ENCODE measurements at places on chromosomes 12 and 14. TPM values are rescaled to one million over a fixed set of nuclear protein-coding genes. Genes with fewer than 3 reads are reported as not detected.
A peak's percentile ranks its signal among the peaks of the same experiment; 100 is the strongest.

STAB2 gene
- total RNA-seq: not detected

PROX2 gene
- total RNA-seq: not detected

ITGA5 gene
- 38.2 TPM for total RNA-seq

SIX6 gene
- not detected for total RNA-seq

NFYB gene
- total RNA-seq: 20.6 TPM

HOXC4 gene
- 2.6 TPM for total RNA-seq

GPX2 gene
- total RNA-seq: 4.3 TPM

DNA sequence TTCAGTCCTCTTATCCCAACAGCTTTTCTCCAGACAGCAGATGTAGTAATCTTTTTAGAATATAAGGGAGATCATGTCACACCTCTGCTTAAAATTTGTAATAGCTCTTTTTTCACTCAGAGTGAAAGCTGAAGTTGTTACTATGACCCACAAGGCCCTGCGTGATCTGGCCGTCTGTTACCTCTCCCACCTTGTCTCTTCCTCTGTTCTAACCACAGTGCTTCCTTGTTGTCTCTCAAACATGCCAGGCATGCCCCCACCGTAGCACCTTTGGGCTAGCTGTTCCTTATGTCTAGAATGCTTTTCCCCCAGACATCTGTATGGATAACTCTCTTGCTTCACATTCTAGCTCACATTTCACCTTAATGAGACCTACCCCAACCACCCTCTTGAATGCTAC, 6.5 kb downstream of the NECAP1 start:
- DNase-seq: no peak

GRCh38 chr14:68312300-68312699, 480.6 kb downstream of the ZFP36L1 start:
- no peak for DNase-seq

DNA sequence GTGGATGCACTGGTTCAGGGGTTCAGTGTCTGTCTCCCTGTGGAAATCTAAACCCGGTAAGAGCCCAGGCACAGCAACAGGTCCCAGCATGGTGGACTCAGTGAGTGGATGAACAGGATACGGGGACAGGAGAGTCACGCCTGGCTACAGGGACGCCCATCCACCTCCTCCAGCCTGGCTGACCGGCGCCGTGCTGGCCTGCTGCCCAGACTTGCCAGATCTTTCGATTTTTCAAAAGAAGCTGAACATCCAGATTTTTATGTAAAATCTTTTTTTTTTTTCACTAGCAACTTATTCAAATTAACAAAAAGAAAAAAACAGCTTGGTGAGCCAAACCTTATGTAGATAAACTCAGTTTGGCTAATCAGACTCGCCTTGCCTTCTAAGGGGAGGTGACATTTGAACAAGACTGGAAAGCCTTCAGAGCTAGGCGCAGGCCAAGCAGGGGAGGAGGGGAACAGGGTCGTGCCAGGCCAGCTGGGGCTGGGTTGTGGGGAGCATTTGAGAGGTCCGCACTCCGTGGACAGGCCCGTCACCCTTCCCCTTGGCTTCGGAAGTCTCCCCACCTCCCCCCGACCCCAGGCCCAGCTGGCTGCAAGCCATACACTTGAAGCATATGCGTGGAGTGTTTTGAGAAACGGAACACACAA, 87.8 kb upstream of the NCOR2 start:
- no peak for DNase-seq

GRCh38 chr12:108587826-108588225, 10.1 kb downstream of the TMEM119 start:
- DNase-seq: no peak

DNA sequence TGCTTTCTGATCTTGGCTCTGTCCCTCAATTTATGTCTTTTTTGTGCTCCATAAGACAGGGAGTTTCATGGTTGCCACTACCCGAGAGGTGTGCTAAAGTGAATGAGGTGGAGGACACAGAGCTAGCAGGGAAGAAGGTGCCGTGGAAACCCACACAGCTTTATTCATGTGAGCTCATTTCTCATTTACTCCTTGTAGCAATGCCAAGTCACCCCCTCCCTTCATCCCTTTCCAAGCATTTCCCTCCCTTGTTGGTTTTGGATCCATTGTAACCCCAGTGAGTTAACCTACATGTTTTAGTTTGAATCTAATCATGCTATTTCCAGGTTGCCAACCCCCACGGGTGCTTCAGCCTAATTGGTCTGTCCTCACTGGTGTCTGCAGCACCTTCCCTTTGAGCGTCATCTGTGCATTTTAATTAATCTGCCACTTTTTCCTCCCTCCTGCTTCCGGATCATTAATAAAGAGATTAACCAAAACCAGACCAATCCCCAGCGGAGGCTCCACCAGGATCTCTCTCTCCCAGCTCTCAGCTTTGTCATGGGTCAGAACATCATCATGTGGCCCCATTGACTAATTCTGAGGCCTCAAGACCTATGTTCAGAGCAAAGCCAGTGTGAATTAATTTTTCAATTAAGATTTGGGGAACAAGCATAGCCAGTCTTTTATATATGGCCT, 56.2 kb downstream of the NTF3 start:
- no peak for DNase-seq

GRCh38 chr12:112190231-112191025, 65.1 kb downstream of the TRAFD1 start:
- peak; percentile 34 for DNase-seq

GRCh38 chr14:40229676-40230075, 797.4 kb upstream of the FBXO33 start:
- DNase-seq: peak; percentile 36

- no peak for DNase-seq
Measured at GRCh38 chr14:70722418-70722817, 80.7 kb downstream of the TTC9 start.

DNA sequence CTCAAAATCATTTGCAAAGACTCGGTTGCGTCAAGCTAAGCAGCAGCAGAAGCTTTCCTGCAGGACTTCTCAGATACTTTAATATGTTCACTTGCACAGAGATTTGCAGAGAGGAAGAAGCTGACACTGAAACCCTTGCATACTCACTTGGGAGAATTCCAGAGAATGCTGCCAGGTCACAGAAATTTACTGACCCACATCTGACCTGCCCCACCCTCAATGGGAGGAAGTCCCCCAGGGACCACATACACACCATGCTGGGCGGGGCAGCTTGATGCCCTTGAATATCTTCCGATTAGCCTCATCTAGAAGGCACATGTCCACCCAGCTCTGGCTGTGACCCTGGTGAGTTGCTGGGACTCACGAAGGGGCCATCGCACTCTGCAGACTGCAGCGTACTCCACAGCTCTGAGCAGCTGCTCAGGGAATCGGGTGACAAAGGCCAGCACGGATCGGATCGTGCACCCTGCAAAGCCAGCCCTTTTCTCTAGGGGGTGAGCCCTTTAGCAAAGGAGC, 83.2 kb downstream of the ITPK1 start:
- DNase-seq: peak; percentile 54

- DNase-seq: no peak
Measured at GRCh38 chr14:92967346-92967926, 44.5 kb downstream of the CHGA start.

DNA sequence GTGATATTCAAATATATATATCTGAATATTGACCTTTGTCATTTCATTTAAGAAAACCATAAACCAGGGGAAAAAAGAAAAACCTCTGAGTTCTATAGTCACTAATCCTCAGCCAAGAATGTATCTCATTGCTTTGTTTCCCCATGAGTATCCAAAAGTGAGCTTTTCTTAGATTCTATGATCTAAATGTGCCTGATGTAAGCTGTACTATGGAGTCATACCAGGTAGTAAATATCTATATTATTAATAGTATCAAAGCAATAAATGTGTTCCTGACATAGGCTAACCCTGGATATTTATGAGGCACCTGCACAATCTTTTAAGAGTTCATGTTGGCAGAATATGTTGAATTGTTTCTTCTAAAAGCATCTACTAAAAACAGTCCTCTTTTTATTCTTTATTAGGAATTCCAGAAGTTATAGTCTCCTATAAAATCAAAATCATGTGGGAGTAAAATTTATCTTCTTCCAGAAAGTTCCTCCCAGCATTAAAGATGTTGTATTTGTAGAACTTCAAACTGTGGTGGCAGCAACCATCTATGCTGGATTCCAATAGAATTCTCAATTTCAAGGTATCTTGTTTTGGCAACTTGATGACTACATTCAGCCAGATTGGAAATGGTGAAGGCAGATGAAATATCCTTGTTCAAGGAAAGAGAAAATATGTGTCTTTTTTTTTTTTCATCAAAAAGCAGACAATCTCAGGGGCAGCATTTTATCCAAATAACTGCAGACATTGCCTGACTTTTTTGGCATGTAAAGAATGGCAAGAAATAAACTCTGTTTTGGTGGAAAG, 139.7 kb upstream of the RASSF8 start:
- DNase-seq: no peak

All from PC-3 (cell line).